ENCODE measurements at places on chromosomes 1 and 21.

DNA sequence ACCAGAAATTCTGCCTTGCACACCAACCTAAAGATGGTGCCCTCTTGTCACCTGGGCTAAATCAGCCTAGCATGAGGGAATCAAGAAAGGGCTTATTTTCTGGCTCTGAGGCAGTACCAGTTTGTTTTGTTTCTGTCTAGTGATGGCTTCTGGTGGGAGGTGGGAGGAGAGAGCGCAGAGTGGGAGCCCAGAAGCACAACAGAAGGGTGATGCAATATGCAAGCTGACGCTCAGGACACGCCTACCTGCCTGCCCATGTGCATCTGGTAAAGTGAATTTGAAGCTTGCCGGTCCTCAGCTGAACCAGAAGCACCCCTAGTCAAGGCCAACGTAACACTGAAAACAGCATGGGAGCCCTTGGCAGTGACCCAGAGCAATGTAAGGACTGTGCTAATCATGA, 138.4 kb upstream of the TIAM1 start:
- DNase-seq, result no peak

- DNase-seq, result no peak
Observed at GRCh38 chr1:184859381-184860105, 104.9 kb upstream of the EDEM3 start.

- no peak for DNase-seq
Observed at GRCh38 chr1:60113028-60113427, 39.5 kb upstream of the C1orf87 start.

DNA sequence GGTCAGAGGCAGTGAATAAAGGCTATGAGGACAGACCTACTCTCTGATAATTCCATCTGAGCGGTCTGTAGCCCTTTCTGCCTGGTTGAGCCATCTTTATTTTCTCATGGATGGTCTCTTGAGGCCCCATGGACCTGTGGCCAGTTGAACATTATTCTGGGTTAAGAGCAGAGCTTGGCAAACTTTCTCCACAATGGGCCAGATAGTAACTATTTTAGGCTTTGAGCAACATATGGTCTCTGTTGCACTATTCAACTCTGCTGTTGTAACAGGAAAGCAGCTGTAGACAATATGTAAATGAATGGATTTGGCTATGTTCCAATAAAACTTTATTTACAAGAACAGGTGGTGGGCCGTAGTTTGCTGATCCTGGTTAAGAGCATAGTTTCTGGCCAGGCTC, 62.7 kb downstream of the KAZN start:
- DNase-seq, result no peak

DNA sequence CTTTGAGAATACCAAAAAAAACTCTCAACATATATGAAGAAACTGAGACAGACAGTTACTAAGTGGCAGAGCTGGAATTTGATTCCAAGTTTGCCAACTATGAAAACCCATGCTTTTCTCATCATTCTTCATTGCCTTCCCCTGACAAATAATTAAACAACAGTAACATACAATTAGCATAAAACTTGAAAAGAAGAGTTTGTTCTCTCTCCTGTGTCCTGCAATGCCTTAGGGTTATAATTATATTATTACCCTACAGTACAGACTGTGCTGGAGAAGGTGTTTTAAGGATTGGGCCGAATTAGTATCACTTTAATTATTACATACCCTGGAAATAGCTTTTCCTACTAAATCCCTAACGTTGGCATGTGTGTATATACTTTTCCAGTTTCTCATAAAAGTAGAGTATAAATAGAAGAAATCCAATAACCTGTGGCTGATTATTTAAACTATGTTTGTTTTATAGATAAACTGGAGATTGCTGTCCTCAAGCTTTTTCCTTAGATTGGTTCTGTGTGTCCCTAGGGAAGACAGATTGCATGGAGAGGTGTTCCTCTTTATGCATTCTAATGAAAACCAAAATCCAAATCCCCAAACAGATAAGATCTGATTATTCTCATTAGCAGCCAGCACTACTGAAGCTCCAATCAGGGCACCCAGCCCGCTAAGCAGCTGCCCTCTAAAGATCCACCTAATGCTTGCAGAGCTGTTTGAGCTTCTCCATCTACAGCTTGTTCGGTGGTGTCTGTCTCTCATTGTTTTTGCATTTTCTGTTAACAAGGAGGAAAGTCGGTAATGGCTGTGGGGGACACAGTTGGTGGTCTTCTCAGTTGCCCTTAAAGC, 156.3 kb downstream of the TM2D1 start:
- DNase-seq, result no peak

DNA sequence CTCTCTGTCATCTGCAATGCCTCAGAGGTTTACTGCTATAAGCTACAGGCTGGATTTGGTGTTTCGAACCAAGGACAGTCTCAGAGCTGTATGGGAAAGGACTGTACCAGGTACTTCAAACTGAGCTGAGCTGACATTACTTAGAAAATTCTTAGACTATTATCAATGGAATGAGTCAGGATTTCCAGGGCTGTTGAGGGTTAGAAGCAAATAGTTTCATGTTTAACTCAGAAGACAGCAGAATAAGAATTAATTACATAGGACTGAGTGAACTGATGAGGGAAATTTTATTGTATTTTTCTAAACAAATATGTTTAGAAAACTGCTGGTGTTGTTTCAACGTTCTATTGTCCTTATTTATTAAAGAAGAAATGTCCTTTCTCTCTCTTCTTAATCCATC, 74.3 kb upstream of the CAPZB start:
- no peak for DNase-seq

- DNase-seq, result no peak
Observed at GRCh38 chr1:54109129-54110090, 43.4 kb downstream of the CDCP2 start.

- no peak for DNase-seq
Observed at GRCh38 chr1:198829944-198830343, 191.1 kb downstream of the PTPRC start.

- no peak for DNase-seq
Observed at GRCh38 chr21:42165901-42166300, 53.0 kb upstream of the ABCG1 start.

DNA sequence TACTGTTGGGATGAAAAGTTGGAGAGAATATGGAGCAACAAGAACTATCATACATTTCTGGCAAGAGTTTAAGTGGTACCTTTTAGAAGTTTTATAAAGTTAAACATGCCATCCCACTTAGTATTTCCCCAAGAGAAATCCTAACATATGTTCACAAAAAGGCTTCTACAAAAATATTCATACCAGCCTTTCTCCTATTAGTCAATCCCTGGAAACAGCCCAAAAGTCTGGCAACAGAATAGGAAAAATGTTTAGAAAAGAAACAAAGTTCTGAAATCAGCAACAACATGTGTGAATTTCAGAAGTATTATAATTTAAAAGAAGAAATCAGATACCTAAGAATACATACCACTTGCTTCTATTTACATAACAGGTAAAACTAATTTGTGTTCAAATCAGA, 271.0 kb downstream of the DSCAM start:
- DNase-seq, result no peak

GRCh38 chr1:47870946-47871676, 126.1 kb downstream of the TRABD2B start:
- DNase-seq, result no peak

DNA sequence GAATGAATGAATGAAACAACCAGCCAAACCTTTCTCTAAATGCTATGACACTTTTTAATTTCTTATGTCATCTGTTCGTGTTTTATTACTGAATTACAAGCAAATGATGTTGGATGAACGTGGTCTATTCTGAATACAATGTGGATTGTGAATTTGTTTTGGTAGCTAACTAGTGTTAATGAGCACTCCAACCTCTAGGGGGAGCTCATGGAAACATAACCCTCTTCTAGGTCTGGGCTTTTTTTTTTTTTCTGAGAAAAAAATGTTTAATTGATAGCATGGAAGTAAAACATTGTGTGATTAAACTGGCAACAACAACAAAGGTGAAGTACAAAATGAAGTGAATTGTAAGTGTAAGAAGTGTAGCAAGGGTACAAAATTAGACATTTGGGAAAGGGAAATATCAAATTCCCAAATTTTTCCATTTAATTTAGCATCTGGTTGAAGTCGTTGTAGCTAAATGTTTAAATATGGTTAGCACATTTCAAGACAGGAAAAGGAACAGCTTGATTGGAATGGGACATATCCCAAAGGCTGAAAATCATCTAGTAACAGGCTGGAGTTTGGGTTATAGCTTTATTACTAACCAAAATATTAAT, 42.6 kb upstream of the PTGS2 start:
- no peak for DNase-seq

- no peak for DNase-seq
Observed at GRCh38 chr1:87089070-87089736, 174.8 kb downstream of the HS2ST1 start.

Measured in SHP77 treated with DMSO at 0.1 percent for 48 hours (cell line).